ENCODE measurements at places on chromosomes 5 and 9. TPM values are rescaled to one million over a fixed set of nuclear protein-coding genes. Genes with fewer than 3 reads are reported as not detected.

The EGFL7 gene
- 83.6 TPM for total RNA-seq

The MYMK gene
- total RNA-seq = not detected

The PCDHGA3 gene
- total RNA-seq = 5.2 TPM

The HK3 gene
- total RNA-seq = 15.4 TPM

The ANKRD20A1 gene
- total RNA-seq = 11.7 TPM

The EGR1 gene
- 8.4 TPM for total RNA-seq

The KIF4B gene
- total RNA-seq = 0.08 TPM

The TIMD4 gene
- 1.4 TPM for total RNA-seq

The ANKRD18A gene
- total RNA-seq = 7.8 TPM

The GZMA gene
- 1.5 TPM for total RNA-seq

The TMEFF1 gene
- 0.15 TPM for total RNA-seq

The ADRB2 gene
- total RNA-seq = 8.3 TPM

The RFESD gene
- 5.0 TPM for total RNA-seq

The FBP2 gene
- total RNA-seq = not detected

The TNC gene
- 6.9 TPM for total RNA-seq

The GADD45G gene
- total RNA-seq = 102 TPM

The EQTN gene
- not detected for total RNA-seq

The PCDHGB5 gene
- total RNA-seq = 6.6 TPM

The GPX8 gene
- 24.6 TPM for total RNA-seq

The SLC34A1 gene
- not detected for total RNA-seq

All from right cardiac atrium (tissue), 5 donors.